ENCODE measurements at places on chromosomes 12 and 14.

DNA sequence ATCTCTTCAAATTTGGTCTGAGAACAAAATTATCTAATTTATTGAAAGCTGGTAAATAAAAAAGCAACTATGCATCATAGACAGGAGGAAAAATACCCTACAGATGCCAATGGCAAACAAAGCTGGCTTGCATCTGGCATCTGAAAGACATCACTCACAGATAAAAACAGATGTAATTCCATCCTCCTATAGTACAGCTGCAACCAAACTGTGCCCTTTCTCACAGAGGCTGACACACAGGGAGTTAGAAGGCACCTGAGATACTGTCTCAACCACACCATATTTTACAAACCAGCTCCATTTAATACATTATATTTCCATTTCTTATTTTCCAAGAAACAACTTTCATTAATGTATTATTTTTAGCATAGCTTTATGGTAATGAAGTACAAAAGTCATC, 39.4 kb downstream of the DUSP16 start:
- no peak for DNase-seq

DNA sequence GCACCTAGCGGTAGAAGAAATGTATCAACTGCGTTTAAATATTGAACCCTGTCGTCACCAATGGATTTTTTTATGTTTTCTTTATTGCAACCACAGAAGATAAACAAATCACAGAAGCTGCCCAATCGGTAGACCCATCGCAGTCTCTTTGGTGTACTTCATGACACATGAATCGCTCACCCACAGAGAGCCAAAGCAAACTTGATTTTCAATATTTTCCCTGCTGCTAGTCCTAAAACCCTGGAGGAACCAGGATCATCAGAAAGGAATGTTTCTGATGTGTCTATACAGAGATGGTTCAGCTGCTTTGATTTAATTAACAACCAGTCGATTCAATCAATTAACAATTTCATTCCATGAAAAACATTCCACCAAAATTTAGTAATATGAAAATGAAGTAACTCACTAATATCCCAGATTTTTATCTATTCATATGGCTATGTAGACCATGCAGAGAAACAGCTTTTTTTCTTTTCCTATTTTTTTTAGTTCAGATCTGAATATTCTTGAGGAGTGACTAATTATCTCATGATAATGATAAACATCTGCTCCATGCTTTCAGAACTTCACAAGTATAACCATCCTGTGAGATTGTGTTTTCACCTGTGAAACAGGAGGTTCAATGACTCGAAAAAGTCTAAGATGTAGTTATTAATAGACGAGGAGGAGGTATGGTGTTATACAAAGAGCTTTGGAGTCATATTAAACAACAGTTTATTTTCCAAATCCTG, 46.1 kb downstream of the DIO2 start:
- DNase-seq = no peak

DNA sequence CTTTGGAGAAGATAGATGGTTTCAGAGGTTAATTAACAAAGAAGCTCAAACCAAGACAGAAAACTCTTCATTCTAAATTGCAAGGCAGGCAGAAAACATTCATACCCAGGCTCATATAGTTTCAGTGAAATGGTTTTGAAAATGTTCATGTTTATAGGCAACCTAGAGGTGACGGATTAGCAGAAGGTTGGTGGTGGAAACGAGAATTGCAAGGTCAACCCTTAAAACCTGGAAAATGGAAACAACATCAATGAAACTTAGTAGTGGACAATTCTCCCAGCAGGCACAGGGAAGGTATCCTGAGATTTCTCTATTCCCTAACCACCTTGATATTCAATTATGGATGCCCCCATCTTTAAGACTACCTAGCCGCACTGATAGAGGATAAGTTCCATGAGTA, 965 bp downstream of the CD163 start:
- no peak for DNase-seq

DNA sequence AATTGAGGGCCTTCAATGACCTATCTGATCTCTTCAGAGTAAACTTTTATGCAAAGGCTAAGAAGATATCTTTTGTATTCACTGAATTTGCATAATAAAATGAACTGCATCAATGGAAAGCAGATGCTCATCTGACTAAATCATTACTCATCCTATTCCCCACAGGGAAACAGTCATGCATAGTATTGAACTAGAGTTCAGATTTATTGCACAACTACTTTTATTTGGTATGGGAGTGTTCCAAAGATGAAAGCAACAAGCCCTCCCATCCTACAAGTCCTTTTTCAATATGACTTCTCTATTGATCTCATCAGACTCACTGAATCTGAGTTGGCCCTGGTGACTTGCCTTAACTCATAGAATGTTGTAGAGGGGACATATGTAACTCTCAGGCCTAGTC, 159.8 kb downstream of the KITLG start:
- DNase-seq = peak; percentile 8

GRCh38 chr14:24274101-24274543, 2.7 kb upstream of the RABGGTA start:
- DNase-seq = peak; percentile 89

GRCh38 chr14:102606296-102606695, 13.8 kb downstream of the RCOR1 start:
- no peak for DNase-seq

GRCh38 chr12:52790427-52791270, 5.3 kb downstream of the KRT3 start:
- DNase-seq = no peak

- no peak for DNase-seq
These were observed 10.7 kb downstream of the NR1H4 start for GRCh38 chr12:100484183-100484886.

All from HL-60 (cell line).